ENCODE measurements at places on chromosomes 4 and X.
A peak's percentile ranks its signal among the peaks of the same experiment; 100 is the strongest.

- peak; percentile 37 for DNase-seq
Observed at GRCh38 chr4:155377276-155377675, 511 bp upstream of the MAP9 start.

- peak; percentile 61 for DNase-seq
Observed at GRCh38 chrX:83508526-83509253, 600 bp downstream of the POU3F4 start.

GRCh38 chrX:6693051-6693450 is 158.1 kb upstream of the VCX3A start:
- DNase-seq, result no peak

- no peak for DNase-seq
Observed at GRCh38 chr4:4349867-4350266, 37.0 kb upstream of the NSG1 start.

DNA sequence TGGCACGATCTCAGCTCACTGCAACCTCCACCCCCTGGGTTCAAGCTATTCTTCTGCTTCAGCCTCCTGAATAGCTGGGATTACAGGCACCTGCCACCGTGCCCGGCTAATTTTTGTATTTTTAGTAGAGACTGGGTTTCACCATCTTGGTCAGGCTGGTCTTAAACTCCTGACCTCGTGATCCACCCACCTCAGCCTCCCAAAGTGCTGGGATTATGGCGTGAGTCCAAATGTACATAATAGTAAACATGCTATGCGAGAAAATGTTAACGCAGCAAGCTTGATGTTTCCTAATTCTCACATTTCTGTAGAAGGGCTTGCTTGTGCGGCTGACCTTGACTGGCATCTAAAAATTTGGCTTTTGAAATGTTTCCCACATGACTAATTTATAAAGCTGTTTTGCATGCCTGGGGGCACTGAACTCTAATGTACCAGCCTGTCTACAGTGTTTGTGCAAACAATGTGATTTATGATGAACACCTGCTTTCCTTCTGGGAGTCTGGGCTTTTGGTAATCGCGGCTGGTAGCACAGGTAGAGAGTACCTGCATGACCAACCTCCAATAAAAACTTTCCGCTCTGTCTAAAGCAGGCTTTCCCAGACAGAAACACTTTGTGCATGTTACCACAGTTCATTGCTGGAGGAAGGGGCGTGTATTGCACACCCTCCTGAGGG is 216.8 kb downstream of the IL15 start:
- DNase-seq, result no peak

Measured in astrocyte of the hippocampus (primary cell).